LHCN-M2 (cell line): ENCODE measurements at places on chromosomes 11 and 22.
A peak's percentile ranks its signal among the peaks of the same experiment; 100 is the strongest.

DNA sequence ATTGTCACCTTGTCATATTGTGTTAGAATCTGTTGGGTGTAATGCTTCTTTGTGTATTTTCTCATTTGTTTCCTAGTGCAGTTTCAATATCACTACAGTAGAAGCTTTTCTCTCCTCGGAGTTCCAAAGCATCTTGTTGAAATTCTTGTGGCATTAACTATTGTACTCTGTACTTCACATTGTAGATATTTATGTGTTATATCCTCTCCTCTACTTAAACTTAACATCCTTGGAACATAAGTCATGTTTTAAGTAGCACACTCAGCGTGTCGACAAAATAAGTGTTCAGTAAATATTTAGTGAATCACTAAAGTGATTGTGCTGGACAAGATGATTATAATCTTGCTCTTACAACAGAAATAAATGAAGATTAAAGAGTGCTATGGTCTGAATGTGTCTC, 201.7 kb downstream of the ARHGAP42 start:
- no peak for DNase-seq

DNA sequence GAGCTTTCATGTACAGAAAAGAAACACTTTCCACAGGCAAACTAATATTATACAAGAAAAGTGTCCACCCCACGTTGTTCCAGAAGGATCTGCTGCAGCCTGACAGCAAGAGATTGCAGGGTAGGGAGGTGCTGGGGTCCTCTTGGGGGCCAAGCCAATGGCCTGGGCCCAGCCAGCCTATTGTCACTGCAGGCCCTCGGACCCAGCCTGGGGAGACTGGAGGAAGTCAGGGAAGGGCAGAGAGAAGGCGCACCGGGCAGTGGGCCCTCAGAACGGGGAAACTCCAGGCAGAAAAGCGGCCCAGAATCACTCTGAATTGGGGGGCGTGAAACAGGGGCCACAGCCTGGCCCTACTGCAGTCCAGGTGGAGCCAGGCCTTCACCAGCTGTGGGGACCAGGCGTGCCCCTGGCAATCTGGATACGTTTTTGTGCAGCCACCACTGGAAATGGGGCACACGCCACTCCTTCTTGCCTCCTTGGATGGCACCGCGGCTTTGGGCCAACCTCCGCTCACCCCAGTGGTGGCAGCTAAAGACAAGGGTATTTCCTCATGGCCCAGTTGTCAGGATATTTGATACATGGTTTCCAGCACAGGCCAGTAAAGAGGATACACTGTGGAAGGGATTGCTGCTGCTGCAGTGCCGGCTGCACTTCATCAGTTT, 3.9 kb upstream of the NAP1L4 start:
- no peak for DNase-seq

DNA sequence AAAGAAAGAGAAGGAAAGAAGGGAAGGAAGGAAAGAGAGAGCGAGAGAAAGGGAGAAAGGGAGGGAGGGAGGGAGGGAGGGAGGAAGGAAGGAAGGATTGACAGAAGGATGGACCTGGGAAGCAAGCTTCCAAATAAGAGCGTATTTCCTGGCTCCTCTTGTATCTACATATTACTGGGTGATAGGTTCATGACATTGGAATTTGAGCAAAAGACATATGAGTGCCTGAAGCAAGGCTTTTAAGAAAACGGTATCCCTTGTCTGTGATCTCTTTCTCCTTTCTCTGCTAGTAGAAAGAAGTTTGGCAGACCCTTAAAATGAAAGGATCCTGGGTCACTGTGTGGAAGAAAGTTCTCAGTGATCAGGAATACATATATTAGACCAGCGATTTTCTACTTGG, 932.2 kb upstream of the CCDC90B start:
- no peak for DNase-seq

DNA sequence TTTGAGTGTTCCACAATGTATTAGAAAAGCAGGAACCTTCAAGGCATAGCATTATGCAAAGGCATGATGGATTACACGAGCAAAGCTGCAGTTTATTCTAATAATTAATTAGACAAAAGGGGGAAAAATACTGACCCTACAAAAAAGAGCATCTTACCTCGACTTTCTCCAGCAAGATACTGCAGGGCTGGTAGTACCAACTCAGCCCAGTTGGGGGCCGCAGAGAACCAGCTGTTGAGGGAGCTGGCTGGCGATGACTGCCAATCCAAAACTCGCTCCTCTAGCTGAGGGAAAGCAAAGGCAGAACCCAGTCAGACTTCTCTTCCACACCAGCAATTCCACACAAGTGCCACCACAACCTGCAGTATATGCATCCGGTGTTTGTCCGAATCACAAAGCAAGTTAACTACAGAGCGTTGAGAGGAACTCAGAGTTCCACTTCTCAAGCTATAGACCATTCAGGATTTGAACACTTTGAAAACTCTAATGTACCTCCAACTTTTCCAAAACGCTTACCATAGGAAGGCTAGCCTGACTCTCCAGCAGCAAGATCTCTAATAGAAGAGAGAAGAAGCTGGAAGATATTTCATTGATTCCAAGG, 13.7 kb downstream of the NFRKB start:
- DNase-seq = peak; percentile 23

DNA sequence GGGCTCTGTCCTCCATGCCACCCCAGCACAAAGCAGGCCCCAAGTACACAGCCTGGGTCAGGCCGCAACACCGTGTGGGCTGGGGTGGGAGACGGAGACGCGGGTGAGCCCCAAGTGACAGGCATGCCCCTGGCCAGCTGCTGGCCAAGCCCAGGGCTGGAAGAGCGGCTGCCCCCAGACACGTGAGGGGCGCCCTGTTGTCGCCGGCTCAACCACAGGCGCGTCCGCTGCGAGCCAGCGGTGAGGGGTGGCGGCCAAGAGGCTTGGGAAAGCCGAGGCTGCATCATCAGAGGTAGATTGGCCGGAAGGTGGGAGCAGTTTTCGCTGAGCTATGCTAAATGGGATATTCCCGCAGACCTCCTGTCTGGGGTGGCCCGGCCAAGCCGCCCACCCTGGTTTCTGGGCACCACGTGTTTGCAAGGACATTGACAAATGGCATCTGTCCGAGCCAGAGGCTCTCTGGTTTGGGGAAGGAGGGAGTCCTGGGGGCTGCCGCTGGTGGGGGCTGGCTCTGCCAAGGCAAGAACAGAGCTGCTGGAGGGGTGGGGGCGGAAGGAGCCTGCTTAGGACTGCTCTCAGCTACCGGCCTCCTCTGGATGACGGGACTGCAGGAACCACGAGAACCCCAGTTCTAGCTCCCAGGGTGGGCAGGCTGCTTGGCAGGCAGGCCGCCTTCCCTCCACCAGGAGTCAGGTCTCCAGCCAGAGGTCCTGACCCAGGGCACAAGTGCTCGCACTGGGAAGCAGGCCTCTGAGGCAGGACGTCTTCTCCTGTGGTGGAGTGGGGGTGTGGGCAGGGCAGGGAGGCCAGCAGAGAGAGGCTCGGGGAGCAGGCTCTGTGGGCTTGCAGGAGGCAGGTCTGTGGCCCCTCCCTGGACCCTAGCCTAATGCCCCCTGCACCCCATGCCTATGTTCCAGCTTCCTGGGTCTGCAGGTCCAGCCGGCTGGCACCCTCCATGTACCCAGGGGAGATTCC, 552 bp downstream of the PRR33 start:
- DNase-seq = no peak

DNA sequence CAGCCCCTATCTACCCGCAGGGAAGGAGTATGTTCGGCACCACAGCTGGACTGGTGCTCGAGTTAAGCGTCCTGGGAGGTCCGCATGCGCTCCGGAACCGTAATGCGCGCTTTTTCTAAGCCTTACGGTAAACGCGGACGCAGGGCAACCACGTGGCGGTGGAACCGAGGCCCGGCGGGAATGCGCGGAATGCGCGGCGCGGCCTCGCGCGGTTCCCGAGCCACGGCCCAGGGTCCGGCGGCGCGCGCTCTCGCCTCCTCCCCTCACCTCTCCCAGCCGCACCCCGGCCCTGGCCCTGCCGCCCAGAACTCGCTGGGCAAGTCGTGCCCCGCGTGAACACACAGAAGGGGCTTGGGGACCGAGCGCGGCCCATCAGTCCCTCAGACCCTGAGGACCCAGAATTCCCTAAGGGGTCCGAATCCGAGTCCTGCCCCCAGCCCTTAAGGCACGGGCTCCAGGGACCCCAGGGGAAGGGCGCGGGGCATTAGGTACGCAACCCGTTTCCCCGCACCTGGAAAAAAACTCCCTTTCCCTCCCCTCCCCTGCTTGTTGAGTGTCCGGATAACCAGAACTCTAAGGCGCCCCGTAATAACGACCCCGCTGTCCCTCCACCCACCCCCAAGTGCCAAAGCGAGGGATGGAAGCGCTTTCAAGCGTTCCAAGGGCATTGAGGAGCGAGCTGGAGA, 4.3 kb upstream of the CCND1 start:
- DNase-seq = peak; percentile 82

DNA sequence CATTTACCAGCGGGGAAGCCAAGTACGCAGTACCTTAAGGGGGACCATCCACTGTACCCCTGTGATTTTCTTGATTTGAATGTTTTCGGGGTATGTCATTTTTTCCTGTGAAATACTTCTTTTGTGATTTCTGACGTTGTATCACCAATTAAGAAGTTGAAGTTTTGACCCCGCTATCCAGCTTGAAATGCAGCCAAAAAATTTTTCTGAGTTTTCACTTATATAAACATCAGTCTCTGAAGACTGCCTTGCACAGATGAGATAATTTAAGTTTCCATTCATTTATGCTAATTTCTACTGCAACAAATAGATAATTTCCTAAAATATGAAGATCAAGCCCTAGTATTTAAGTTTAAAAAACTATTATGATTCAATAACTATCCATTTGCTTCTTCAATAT, 20.0 kb downstream of the CTSC start:
- no peak for DNase-seq

- no peak for DNase-seq
Observed at GRCh38 chr11:58888579-58888978, 44.1 kb upstream of the GLYATL2 start.

GRCh38 chr11:27592098-27592780, 85.7 kb upstream of the LIN7C start:
- DNase-seq = no peak

- DNase-seq = no peak
Observed at GRCh38 chr11:7450836-7451235, 34.5 kb upstream of the OLFML1 start.

GRCh38 chr22:45948081-45948648, 28.8 kb downstream of the WNT7B start:
- DNase-seq = no peak

DNA sequence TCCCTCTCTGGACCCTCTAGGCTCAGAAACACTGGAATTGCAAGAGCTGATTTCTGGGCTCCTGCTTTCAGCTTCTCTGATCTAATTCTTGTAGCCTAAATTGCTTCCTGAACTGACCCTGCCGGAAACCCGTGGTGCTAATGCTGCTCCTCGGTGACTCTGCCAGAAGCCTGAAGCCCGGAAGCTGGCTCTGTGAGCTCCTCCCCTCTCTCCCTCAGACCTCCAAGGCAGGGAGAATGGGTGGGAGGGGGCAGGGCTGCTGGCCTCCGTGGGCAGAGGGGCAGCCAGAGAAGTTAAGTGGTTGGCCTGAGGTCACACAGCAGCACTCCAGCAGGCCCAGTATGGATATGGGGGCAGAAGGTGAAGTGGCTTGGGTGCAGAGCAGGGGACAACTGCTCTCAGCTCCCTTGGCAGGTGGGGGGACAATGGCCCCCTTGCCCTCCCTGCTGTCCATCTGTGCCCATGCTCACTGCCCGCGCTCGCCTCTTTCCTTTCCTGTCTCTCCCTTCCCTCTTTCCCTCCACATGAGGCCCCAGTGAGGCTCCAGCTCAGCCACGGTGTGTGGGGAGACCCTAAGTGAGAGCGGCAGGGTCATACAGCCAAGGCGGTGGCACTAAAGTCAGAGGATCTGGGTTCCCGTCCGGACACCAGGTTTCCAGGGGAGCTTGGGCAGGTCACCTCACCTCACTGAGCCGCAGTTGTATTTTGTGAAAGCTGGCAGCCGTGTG, 16.2 kb downstream of the CAPN5 start:
- DNase-seq = no peak

- peak; percentile 6 for DNase-seq
Observed at GRCh38 chr11:132858223-132858622, 674.1 kb downstream of the OPCML start.

- peak; percentile 90 for DNase-seq
Observed at GRCh38 chr22:31055635-31056159, 25.4 kb upstream of the SMTN start.

GRCh38 chr11:62458212-62459002, 39.6 kb downstream of the SCGB1A1 start:
- no peak for DNase-seq

- DNase-seq = no peak
Observed at GRCh38 chr11:441418-442274, at the start of gene ANO9. ANO9 (minus strand) TSS chr11:442011; CDS start chr11:441926, 85 bp downstream.

DNA sequence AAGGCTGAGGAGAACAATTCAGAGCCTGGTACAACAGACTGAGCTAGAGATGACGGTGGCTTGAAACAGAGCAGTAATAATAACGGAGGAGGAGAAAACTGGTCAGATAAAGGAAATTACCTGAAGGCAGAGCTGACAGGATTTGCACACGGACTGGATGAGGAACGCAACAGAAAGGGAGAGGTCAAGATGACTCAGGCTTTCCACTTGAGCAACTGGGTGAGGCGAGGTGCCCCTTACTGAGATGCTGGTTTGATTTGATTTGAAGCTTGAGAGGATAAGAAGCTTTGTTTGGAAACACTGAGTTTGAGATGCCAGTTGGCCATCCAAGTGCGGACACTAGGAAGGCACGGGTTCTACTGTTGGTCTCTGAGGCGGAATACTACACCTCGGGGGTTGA, 35.4 kb upstream of the NRIP3 start:
- DNase-seq = no peak

GRCh38 chr22:46739094-46739870, 1.2 kb upstream of the CERK start:
- no peak for DNase-seq

DNA sequence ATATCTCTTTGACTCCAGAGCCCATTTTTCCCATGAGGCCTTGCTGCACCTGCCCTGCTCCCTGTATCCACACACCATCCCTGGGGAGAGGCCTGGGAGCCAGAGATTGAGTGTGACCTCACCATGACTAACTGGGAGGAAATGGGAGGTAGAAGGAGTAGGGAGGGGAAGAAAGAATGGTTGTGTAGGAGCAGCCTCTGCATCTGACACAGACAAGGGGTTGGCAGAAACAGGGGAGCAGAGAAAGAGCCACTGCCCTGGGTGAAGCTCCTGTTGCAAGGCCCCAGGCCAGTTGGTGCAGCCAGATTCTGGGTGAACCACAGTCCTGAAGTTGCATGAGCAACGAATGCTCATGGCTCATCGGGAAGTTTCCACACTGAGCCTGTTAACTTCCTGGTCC, 32.4 kb downstream of the POU2F3 start:
- DNase-seq = peak; percentile 84

DNA sequence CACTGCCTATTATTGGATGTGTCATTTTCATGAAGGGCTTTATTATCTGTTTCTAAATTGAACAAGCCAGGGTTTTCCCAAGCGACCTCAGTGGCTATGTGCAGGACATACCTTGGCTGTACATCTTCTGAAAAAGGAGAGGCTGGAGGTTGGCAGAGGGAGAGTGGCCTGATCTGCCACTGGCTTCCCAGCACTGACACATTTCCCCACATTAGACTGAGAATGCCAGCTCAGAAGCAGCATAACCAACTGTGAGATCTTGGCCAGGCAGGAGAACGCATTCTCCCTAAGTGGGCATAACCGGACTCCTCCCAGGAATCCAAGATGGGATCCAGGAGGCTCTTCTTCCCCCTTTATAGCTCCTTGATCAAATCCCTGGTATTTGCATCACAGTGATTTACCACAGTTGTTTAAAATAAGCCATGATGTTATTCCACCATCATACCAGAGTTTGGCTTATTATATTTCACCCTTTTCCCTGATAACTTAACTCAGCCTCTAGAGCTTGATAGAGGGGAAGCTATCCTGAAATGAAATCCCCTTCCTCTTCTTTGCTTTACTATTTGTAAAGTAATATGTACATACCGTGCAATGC, 33.8 kb downstream of the AMOTL1 start:
- DNase-seq = no peak
